ENCODE measurements at places on chromosomes 7 and 10.

DNA sequence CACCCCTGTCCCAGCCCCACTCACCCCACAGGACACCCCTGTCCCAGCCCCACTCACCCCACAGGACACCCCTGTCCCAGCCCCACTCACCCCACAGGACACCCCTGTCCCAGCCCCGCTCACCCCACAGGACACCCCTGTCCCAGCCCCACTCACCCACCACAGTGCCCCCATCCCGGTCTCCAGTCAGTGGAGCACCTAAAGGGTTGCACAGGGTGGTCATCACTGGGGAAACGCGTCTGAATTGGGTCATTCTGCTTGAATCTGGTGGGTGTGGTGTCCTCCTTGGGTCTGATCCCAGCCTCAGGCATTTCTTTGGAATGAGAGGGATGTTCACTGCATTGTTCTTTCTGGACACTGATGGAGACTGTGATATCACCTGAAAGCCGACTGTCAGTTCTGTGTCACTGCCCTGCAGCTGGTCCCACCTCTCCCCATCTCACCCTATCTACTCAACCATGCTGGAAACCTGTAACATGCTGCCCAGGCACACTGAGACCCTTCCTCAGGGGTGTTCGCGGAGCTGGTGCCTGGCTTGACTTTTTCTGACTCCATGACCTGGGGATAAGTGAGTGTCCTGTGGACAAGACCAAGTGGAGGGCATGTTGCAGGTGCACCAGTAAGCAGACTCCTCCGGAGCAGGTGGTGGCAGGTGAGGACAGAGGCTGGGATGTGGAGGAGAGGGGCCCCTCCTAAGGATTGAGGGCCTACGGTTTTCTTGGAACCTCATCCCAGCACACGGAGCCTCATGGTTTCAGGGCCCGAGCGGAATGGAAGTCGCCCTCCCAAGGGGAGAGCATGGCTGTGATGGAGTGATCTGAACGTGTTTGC lies 262.5 kb upstream of the PPP2R2D start:
- no peak for DNase-seq

DNA sequence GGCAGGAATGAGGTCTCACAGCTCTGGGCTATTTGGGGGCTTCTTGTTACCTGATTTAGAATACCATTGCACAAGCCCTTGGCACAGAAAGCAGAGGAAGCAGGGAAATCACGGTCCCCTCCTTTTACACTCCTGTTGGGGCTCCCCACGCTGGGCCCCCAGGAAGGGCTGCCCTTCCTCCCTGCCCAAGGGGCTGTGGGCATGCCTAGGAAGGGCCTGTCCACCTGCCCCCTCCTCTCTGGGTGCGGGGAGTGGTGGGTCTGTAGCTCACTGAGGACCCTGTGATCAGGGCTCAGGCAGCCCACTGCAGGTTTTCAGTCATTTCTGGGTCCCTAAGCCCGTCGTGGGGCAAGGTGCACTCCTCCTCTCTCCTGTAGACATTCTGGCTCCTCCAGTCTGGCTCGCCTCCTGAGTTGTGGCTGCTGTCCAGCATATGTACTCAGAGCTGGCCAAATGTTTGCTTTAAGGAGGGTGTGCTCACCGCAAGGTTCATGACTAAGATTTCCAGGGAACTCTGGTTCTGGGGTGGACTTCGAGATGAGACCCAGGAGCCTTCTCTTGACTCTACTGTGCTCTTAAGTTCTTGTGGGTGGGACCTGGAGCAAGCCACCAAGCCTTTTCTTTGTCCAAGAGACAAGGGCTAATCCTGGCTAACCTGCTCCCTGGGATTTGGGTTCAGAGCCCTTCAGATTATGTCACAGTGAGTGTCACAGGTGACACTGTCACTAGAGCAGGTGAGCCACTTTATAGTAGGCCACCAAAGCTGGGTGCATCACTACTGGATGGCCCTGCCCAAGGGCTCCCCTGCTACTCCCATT lies 56.0 kb downstream of the TACR2 start:
- no peak for DNase-seq

DNA sequence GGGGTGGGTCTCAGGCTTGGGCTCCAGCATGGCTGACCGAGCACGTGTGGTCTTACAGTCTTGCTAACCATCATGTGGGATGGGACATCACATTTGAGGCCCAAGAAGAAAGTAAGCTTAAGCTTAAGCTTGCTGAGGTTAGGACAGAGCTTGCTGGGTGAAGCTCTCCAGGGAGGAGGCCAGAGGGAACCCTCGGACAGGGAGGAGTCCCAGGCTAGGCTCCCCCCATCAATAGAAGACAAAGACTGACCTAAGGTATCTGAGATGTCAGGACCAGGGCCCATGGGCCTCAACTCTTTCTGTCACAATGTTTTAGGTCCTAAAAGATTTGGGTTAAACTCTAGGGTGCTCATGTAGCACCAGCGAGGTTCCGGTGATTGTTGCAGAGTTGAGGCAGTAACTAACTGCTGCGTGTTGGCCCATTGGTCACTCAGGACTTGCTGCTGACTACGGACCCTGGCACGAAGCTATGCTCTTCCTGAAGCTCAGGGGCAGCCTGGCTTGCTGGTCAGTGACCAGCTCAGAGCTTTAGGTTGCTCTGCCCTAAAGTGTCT lies 10.5 kb downstream of the AKR1E2 start:
- DNase-seq = no peak

- no peak for DNase-seq
These were observed 55.8 kb downstream of the LOXL4 start for GRCh38 chr10:98212196-98212595.

- no peak for DNase-seq
These were observed 72.1 kb upstream of the SEC61G start for GRCh38 chr7:54831046-54831643.

DNA sequence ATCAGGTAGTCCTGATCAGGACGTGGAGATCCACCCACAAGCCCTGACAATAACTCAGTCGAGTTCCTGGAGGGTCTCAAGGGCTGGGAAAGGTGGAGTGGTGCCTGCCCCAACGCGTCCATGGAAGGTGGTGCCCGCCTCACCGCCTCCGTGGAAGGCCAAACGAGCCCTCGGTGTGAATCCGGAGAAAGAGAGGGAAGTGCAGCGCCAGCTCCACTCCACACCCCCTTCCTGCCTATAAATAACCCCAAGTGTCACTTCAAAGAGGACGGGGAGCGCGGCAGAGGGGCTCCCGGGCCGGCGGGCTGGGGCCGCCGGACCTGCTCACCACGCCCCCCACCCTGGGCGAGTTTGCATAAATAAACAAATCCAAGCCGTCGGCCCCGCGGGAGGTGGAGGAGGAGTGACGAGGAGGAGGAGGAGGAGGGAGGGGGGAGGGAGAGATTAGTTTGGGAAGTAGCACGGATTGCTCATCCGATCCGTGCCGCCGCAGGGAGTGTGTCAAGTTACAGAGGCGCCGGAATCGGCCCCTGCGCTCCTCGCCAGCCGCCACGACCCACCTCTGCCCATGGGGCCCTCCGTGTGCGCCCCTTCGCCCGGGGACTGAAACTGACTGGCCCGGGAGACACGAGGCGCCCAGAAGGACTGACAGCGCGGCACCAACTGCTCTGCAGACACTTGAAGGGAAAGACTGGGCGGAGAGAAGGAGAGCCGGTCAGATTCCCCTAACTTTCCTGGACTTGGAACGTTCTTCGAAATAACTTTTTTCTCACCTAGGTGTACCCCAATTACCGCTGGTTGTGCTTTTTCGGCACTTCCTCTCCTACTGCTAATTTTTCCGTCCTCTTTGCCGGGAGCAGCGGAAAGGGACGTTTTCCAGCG lies at the start of gene COL13A1:
TSS of gene COL13A1 (plus strand) at position 473 of the 882 bp plus-strand sequence. CDS start 518 bp downstream, outside the sequence.
- no peak for DNase-seq

DNA sequence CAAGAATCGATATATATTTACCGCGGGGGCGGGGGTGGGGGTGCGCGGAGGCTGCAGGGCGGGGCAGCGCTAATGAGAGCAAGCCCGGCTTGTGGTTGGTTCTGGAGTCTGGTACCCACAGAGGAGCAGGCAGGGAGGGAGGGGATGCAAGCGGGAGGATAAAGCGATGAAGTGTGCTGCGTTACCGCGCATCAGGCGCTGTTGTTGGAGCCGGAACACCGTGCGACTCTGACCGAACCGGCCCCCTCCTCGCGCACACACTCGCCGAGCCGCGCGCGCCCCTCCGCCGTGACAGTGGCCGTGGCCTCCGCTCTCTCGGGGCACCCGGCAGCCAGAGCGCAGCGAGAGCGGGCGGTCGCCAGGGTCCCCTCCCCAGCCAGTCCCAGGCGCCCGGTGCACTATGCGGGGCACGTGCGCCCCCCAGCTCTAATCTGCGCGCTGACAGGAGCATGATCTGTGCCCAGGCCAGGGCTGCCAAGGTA lies at the start of gene HECW1:
TSS of gene HECW1 (plus strand) at position 189 of the 482 bp plus-strand sequence. CDS start 131,259 bp downstream, outside the sequence.
- DNase-seq = no peak

DNA sequence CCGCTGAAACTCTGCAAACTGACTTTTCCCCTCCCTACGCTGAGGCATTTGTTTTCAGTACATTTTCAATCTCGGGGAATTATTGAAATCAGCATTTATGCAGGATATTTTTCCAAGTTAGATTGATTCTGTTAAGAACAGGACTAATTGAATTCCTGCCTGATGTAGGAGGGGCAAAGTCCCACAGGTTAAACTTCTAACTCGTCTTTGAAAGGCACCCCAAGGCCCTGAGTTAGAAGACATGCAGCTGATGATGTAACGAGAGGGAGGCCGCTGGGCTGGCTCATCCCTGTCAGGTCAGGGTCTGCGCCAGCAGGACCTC lies 253.1 kb downstream of the CELF2 start:
- no peak for DNase-seq

DNA sequence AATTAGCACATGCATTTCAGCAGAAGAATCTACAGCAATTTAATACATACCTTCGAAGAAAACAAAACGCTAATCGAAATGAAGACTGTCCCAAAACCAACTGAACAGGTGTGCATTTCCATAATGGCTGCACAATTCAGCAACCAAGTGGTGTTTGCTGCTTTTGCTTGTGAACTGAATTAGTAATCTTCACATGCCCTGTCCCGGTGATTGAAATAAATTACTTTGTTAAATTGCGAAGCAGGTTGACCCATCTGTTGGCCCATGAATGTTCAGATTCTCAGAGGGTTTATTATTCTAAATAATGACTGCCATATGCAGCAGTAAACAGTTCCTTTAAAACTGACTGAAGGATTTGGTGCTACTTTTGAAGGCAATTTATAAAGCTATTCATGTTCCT lies 445.2 kb upstream of the NFE2L3 start:
- DNase-seq = no peak

GRCh38 chr7:82172017-82172416 lies 271.6 kb downstream of the CACNA2D1 start:
- DNase-seq = no peak

DNA sequence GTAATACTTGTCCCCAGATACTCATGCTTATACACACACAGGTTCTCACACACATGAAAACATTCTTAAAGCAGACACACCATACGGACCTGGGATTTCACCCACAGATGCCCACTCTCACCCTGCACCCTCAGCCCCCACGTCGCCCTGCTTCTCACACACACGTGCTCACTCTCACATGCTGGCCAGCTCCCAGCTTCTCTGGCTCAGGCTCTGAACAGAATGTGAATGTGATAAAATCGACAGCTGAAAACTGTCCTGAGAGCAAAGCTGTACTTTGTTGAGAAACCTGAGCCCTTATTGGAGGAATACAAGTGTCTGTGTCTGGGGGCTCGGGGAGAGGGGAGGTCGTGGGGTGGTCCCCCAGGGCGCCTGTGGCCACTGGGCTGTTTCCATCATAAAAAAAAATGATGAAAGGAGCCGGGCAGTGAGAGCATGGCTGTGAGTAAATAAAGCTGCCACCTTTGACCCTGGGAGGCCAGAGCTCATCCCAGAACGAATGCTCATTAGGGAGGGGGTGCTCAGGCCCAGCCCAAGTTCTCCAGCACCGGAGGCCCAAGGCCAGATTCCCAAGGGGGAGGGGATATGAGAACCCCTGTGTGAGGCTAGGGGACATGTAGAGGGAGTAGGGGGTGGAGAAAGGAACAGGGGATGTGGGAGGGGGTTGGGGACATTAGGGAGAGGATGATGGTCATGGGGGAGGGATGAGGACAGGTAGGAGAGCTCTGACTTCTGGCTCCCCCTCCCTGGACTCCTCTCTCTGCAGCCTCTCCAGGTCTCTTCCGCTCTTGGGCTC lies 18.1 kb upstream of the TLX1 start:
- no peak for DNase-seq

GRCh38 chr7:12701433-12701832 lies 14.0 kb downstream of the ARL4A start:
- no peak for DNase-seq

GRCh38 chr7:156820445-156821063 lies 72.4 kb downstream of the LMBR1 start:
- no peak for DNase-seq

DNA sequence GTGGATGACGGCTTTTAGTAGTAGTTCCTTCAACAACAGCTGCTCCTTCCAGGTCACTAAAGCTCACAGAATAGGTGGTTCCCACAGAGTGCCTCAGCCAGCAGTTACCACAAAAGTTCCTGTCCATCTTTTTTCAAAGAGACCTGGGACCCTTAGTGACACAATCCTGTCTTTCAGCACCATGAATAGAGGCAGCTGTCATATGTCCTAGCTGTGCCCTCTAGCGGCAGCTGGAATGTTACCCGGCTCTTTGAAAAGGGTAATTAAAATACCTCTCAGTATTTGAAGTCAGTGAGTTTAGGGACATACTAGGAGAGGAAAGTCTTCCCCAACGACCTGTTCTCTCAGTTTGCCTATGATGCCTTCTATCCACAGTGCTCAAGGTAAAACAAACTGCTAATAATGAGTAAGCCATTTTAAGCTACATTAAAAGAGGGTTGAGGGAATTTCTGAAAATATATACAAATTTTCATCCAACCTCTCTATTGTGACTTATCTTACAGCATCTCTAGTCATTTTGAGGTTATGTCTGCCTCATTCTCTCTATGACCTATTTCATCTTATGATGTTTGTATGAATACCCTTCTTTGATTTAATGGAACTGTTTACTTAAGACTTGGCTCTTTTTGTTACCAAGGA lies 290.8 kb downstream of the NXPH1 start:
- no peak for DNase-seq

DNA sequence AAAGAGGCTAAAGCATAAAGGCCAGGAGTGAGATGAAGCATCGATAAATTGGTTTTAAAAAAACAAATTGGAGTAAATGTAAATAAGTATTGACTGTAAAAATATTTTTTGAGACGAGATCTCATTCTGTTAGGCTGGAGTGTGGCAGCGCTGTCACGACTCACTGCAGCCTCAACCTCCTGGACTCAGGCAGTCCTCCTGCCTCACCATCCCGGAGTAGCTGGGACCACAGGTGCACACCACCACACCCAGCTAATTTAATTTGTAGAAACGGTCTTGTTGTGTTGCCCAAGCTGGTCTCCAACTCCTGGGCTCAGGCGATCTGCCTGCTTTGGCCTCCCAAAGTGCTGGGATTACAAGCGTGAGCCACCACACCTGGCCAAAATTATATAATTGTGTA lies 17.8 kb downstream of the HNRNPA2B1 start:
- DNase-seq = no peak

Measured in naive B cell (primary cell).